ENCODE measurements at places on chromosomes 11 and 22.

DNA sequence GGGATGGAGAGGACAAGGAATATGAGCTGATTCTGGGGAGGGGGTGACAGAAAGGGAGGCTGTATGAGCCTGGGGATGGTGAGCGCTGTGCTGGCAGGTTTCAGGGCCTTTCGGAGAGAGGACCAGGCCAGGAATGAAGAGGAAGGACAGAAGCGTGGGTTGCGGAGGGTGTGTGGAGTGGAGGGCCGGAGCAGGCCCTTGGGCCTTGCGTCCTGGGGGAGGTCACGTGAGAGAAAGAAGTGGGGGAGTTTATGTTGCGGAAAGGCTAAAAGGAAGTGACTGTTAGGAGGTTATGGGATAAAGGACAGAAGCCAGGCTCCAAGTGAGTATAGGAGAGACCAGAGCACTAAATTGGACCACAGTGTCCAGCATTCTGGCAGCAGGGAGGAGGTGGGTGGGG, 17.5 kb downstream of the BCR start:
- no peak for DNase-seq

- peak; percentile 81 for DNase-seq
Measured at GRCh38 chr22:47094861-47095330, 332.4 kb downstream of the TBC1D22A start.

DNA sequence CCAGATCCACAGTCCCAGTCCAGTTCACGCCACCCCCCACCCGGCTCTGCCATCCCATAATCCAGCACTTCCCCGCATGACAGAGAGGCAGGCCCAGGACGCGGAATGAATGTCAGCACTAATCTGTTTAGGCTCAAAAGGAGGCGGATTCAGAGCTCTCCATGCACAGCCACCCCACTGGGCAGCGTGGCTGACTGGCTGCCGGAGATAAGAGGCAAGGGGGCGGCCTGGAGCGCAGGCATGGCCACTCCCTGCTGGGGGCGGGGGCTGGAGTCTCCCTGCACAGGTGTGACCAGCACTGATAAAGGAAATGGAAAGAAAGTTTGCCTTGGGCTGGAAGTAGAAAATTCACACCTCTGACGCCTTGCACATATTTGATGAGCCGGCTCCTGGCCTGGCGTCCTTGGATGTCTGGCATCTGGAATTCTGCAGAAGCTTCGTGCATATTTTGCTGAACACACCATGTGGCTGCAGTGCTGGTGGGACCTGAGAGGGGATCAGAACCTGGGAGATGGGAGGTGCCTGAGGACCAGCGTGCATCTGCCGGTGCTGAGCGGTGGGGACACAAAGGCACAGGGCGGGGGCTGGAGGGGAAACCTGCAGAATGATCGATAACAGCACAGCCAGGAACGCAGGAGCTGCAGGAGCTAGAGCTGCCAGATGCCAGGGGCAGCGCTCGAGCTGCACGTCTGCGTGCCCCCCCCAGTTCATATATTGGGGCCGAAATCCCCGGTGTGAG, 344.4 kb downstream of the CTTN start:
- no peak for DNase-seq

GRCh38 chr11:102473543-102473942, 21.0 kb upstream of the TMEM123 start:
- DNase-seq, result no peak

- DNase-seq, result no peak
Measured at GRCh38 chr11:74777038-74777437, 28.4 kb downstream of the RNF169 start.

GRCh38 chr11:79078456-79078855, 362.4 kb downstream of the TENM4 start:
- peak; percentile 62 for DNase-seq

DNA sequence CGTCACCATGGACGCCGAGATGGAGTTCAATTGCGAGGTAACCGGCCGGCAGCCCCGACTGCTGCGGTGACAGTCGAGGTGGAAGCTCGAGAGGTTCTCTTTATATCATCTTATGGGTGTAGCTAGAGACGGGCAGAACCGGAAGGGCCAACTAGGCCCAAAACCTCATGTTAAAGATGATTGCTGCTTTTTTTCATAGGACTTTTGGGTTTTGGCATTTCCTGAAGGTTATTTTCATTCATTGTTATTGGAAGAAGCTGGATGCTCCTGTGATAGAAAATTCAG, 585 bp downstream of the NF2 start:
- peak; percentile 57 for DNase-seq

DNA sequence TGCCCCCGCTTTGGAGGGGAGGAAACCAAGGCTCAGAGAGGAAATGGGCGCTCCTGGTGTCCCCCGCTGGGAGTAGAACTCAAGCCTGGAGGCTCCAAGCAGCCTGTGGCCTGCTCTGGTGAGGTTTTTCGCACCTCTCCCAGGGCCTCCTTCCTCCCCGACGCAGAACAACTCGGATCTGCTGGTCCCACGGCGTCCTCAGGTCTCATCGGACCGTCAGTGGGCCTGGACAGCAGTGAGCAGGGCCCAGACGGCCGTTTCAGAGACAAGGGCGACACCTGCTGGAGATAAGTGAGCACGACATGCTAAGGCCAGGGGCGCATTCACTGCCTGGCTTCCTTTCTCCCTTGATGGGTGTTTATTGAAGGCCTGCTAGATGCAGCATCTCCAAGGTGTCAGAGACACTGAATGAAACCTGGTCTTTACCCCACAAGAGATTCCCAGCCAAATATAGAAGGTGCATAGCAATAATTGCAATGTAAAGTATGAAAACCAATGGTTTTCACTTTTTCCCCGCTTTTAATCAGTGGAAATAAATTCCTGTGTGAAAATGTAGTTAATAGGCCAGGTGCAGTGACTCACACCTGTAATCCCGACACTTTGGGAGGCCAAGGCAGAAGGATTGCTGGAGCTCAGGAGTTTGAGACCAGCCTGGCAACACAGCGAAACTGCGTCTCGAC, 26.9 kb upstream of the CD82 start:
- peak; percentile 77 for DNase-seq

DNA sequence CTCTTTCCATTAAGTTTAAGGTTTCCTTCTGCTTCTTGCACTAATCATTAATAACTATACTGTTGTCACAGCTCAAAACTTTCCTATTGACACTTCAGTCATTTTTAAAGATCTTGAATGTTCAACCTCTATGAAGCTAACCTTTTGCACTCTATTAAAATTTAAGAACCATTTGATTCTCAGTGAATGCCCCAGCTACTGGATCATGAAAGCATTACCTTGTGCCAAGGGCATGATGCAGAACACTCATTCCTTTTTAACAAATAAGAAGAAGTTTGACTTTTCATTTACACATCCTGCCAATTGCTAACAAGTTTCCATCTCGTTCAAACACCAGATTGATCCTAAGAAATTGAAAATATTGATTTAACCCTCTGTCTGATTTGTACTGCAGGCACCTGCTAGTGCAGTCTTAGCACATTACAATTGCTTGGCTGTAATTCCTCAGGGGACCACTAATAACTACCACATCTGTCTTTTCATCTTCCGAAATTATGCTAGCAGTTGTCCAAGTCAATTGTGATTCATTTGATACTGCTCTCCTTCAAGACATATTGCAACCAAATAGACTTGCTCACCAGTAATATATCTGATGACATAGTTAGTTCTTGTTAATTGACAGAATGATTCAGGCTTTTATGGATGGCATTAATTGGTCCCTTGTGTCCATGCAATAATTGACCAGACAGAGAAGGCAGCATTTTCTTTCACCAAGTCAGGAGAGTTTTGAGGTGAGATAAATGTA, 158.4 kb downstream of the TEAD1 start:
- peak; percentile 46 for DNase-seq

GRCh38 chr11:59551659-59552521, 40.6 kb downstream of the OR4D9 start:
- DNase-seq, result peak; percentile 79

DNA sequence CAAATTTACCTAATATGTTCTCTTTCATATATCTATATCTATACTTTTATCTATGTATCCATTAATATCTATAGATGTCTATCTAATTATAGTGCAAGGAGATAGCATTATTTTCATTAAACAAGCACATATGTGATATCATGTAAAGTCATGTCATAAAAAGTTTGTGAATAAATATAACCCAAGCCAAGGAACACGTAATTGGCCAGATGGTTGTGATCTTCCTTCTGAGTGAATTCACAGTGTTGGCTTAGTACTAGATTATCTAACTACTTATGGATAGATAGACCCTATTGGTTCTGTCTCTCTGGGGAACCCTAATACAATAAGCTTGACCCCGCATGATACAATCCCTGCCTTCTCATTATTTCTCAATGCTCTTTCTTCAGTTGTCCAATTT, 484.4 kb downstream of the LRRC4C start:
- no peak for DNase-seq

GRCh38 chr11:46246521-46246920, 30.9 kb upstream of the CREB3L1 start:
- DNase-seq, result peak; percentile 86

- no peak for DNase-seq
Measured at GRCh38 chr11:67600324-67601029, 6.3 kb upstream of the NDUFV1 start.

GRCh38 chr11:70622091-70622490, 223.8 kb downstream of the CTTN start:
- no peak for DNase-seq

DNA sequence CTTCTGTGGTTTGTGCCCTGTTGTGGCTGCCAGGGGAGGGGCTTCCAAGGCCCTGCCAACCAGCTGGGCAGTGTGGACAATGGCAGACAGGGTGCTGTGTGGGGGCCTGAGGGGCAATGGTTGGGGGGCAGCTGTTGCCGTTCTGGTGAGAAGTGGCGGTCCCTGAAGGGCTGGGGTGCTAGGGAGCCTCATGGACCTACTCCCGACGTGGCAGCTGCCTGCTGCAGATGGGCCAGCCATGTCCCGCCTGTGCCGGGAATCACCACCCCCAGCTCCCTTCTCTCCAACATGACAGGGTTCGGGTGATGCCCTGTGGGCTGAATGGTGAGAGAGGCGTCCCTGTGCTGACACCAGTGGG, 74.2 kb downstream of the KCNQ1 start:
- DNase-seq, result no peak

- no peak for DNase-seq
Measured at GRCh38 chr22:29973269-29973668, 90.3 kb downstream of the MTMR3 start.

- DNase-seq, result peak; percentile 22
Measured at GRCh38 chr11:112977755-112978154, 16.5 kb downstream of the NCAM1 start.

- no peak for DNase-seq
Measured at GRCh38 chr11:95074792-95075563, 8.3 kb downstream of the SRSF8 start.

DNA sequence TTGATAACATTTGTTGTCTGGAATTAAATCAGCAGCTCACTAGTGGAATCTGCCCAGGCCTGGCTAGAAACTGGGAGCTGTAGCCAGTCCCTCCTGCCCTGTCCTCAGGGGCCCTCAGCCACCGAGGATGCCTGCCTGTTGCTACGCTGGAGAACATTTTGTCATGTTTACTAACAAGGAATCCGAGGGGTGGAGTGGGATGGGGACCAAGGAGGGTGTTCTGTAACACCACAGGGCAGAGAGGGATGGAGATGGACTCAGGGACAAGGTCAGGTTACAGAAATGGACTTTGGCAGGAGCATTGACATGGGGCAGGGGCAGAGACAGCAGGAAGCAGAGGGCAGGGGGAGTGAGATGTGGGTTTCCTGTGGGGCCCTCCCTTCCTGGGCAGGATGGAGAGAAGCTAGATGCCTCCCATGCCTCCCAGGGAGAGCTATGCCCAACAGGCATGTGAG, 45.8 kb upstream of the AMPD3 start:
- DNase-seq, result no peak

DNA sequence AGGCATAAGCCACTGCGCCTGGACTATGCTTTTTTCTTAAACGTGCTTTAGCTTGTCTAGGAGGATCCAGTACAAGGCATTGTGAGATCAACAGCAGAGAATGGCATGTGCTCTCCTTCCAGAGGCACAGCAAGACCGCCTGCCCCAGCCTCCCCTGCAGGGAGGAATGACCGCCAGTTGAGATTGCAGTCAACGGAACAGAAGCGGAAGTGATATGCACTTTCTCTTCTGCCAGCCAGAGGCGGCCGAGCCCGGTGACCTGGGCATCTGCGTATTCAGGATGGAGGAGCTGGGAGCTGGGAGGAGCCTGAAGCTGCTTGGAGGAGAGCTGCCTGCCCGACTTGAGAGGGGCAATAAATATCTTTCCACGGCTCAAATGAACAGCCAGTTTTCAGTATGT, 243.0 kb downstream of the CTTN start:
- no peak for DNase-seq

GRCh38 chr22:50143096-50143495, 27.4 kb upstream of the PANX2 start:
- DNase-seq, result no peak

DNA sequence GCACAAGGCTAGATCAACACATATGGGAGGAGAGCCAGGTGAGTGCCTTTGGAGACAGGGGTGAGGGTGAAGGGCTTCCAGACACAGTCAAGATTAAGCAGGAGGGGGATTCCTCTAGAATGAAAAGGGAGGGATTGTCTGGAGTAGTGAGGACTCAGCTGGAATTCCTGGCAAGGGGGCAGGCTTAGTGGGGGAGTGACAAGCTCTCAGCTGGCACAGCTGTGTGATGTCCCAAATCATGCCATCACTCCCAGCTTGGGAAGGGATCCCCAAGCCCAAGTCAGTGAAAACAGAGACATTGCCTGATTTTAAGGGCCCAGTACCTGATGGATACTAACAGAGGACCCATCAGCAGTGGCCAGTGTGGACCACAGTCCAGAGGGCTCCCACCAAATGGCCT, 119.0 kb downstream of the MPPED2 start:
- DNase-seq, result no peak

GRCh38 chr11:27390318-27391295, 27.6 kb upstream of the CCDC34 start:
- DNase-seq, result peak; percentile 88

- peak; percentile 69 for DNase-seq
Measured at GRCh38 chr11:113690619-113691569, 15.2 kb downstream of the TMPRSS5 start.

- DNase-seq, result no peak
Measured at GRCh38 chr11:37560346-37560745, 962.3 kb upstream of the RAG2 start.

GRCh38 chr22:50516891-50517290, 8.5 kb downstream of the SCO2 start:
- DNase-seq, result no peak

DNA sequence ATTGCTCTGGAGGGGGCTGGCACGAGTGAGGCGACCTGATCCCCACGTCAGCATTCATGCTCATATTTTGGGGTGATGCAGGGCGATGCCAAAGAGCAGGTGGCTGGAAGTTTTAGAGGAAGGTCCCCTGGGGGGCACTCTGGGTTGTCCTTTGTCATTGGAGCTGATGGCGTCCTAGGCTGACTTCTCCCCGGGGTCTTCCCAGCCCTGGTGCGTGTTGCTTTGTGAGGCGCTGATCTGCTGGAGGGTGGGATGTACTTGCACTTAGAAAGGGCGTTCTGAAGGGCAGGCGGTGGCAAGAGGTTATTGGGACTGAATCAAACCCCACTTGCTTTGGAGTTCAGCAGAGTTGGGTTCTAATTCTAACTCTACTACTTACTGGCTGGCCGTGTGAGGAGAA, 313.3 kb downstream of the NTM start:
- DNase-seq, result no peak

GRCh38 chr11:11025087-11025486, 167.2 kb upstream of the ZBED5 start:
- peak; percentile 64 for DNase-seq

All from EH (cell line).